ENCODE measurements at places on chromosomes 7 and 10.

- no peak for DNase-seq
These were observed 91.2 kb upstream of the PAX2 start for GRCh38 chr10:100653957-100654781.

GRCh38 chr10:108616559-108617285 lies 1306.6 kb downstream of the XPNPEP1 start:
- no peak for DNase-seq

DNA sequence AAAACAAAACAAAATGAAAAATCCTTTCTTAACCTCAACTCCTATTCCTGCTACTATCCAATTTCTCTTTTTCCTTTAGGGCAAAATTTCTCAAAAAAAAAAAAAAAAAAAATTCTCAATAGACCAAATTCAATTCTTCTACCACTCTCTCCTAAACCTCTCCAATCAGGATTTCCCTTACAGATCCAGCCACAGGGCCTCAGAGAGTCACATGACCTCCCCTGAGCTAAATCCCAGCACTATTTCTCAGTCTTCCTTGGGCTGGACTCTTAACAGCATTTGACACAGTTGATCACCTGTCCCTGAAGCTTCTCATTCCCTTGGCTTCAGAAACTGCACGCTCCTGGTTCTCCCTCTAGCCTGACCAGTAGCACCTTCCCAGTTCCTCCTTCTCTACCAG lies 4.9 kb downstream of the ZNF12 start:
- no peak for DNase-seq

GRCh38 chr10:119826771-119827170 lies 45.9 kb downstream of the MCMBP start:
- no peak for DNase-seq

GRCh38 chr10:46314071-46314470 lies 27.3 kb downstream of the ANTXRL start:
- DNase-seq: no peak

DNA sequence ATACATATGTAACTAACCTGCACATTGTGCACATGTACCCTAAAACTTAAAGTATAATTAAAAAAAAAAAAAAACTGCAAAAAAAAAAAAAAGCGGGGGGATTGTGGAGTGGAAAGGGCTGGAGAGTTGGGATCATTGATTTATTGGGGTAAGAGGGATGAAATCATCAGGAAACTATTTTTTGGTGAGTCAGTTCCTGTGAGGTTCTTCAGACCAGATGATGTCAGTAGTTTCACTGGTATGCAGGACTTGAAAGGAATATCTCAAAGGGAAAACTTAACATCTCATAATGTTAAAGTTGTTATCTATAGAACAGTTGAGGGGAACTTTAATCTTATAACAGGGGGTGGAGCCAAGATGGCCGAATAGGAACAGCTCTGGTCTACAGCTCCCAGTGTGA lies 32.6 kb upstream of the TECTB start:
- DNase-seq: no peak

GRCh38 chr7:104890216-104890615 lies 123.8 kb upstream of the KMT2E start:
- no peak for DNase-seq

- no peak for DNase-seq
These were observed 54.2 kb upstream of the FHIP2A start for GRCh38 chr10:114767101-114767985.

- DNase-seq: peak; percentile 49
These were observed 10.3 kb upstream of the ANKRD7 start for GRCh38 chr7:118214051-118214832.

DNA sequence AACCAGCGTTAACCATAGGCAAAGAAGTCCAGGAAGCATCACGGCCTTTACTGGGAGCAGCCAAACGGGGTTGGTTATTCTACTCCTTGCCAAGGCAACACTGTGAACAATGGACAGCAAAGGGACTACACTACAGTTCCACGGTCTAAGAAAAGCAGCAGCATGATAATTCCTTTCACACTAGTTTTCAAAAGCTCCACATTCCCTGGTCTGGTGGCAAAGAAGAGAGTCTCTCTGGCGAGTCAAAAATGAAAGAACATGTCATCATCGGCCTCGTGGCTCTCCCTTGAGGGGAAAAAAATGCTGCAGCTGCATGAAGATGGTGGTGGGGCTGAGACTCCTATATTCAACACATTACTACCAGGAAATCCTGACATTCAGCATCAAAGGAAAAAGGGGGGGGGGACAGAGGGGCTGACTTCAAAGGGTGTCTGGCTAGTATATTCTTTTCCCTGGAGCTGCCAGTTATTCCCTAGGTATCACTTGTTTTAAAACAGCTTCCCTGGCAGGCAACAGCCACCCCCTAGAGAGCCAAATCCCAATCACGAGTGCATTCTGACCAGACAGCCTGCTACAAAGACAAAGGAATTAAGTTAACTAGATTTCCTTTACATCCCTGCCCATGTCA lies 49.1 kb downstream of the SLC37A3 start:
- DNase-seq: no peak

GRCh38 chr10:43906490-43906889 lies 257.8 kb upstream of the ZNF32 start:
- DNase-seq: no peak

- DNase-seq: no peak
These were observed 38.8 kb upstream of the LYZL1 start for GRCh38 chr10:29250066-29250465.

GRCh38 chr7:123738808-123739207 lies 10.0 kb downstream of the WASL start:
- DNase-seq: no peak

- DNase-seq: no peak
These were observed 58.1 kb downstream of the PFKFB3 start for GRCh38 chr10:6260843-6261242.

- DNase-seq: no peak
These were observed 232.6 kb downstream of the USP6NL start for GRCh38 chr10:11378835-11379234.

- no peak for DNase-seq
These were observed 17.1 kb upstream of the TSPAN15 start for GRCh38 chr10:69434169-69434568.

DNA sequence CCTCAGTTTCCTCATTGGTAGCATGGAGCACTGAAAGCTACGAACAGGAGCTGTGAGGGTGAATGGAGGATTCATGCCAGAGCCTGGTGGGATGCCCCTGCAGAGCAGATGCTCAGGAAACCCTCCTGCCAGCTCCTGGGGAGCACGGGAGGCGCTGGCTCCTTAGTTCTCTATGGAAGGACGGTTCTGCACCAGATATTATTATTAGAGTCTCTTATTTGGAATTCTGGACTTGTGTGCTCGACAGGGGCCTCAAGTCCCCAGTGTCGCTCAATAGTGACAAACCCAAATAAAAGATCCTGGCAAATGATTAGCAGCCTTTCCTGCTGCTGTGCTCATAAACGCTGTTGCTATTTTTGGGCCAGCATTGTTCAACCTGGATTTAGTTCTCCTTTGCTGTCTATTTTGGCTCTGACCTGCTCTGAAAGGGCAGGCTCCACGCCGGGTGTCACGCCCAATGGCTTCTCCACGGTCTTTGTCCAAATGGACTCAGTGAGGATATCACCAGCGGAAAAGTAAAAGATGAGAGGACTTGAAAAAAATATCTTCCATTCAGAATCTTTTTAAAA lies 23.0 kb upstream of the KLF6 start:
- DNase-seq: no peak

- DNase-seq: no peak
These were observed 31.6 kb downstream of the NCAPG2 start for GRCh38 chr7:158672975-158673374.

DNA sequence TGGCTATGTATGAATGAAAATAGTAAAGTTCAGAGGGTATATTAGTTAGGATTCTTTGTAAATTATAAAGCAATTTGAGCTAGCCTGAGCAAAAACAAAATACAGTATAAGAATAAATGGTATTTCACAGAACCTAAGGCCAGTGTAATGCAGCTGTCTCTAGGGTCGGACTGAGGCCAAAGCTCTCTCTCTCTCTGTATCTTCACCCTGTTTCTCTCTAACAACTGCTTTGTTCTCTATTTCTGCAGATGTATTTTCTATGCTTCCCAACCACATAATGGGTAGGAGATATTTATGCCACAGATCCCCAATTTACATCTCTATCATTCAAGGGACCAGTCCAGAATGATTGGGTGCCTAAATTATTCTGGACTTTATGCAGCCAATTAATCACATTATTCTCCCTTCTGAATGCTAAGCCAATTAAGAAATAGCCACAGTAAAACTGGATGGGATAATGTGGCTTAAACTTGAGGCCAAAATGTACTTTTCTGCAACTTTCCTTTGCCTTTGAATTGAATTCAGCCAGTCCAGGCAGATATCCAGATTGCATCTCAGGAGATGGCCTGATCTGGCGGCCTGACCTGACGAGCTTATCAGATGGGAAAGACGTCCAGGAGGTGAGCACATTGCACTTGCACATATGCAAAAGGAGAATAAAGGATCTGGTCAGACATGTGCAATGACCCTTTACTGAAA lies 24.6 kb upstream of the IMMP2L start:
- DNase-seq: no peak

GRCh38 chr10:59285073-59285472 lies 77.3 kb downstream of the FAM13C start:
- DNase-seq: no peak

DNA sequence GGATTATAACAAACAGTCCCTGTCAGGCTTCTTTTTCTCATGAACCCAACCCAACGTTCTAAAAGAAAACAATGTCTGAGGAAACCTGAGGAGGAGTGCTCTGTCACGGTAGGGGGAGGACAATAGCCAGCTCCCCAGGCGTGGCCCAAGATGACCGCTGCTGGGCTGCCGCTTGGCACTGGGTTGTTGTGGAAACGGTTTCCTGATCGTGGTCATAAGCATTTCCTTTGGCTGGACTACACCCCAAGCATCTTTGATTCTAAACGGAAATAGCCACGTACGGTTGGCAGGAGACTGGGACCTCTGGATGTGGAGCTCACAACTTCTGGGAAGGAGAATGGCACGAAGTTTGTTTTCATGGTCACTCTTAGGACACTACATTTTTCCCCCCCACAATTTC lies 30.4 kb upstream of the DMBT1 start:
- no peak for DNase-seq

DNA sequence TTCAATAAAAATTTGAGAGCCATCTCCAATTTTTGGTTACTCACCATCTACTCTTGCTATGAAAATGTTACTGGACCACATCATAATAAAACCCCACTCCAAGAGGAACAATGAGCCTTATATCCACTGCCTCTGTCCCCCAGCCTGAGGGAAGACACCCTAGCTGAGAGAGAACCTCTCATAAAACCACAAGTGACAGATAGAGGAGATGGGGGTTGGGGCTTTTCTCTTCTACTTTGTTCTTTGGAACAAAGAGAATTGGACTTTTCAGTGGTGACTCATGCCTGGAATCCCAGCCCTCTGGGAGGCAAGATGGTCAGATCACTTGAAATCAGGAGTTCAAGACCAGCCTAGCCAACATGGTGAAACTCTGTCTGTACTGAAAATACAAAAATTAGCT lies 27.6 kb upstream of the TAS2R16 start:
- no peak for DNase-seq

GRCh38 chr7:45657136-45657889 lies 83.1 kb downstream of the ADCY1 start:
- no peak for DNase-seq

DNA sequence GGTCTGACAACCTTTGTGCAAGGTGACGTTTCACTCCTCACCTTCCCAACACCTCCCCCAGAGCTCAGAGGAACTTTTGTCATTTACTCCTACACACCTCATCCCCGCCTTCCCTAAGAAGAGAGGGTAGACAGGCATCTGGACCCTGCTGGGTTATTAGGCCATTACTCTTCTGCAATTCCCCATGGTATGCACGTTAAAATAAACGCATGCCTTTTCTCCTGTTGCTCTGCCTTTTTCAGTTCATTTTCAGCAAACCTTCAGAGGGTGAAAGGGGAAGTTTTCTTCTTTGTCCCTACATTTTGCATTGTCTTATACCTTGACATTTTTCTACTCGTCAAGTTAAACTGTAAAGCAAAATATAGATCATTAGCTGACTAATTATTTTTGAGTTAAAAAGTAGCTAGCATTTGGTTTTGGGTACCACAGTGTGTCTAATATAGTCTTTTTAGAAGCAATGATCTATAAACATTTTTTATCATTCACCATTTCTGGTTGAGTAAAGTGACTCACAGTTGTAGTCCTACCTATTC lies 10.5 kb upstream of the EDRF1 start:
- DNase-seq: no peak
